ENCODE measurements at places on chromosomes 11 and 22.

- no peak for DNase-seq
Measured at GRCh38 chr22:33063611-33064010, 5.4 kb upstream of the SYN3 start.

GRCh38 chr22:42707496-42707895, 13.2 kb downstream of the A4GALT start:
- no peak for DNase-seq

DNA sequence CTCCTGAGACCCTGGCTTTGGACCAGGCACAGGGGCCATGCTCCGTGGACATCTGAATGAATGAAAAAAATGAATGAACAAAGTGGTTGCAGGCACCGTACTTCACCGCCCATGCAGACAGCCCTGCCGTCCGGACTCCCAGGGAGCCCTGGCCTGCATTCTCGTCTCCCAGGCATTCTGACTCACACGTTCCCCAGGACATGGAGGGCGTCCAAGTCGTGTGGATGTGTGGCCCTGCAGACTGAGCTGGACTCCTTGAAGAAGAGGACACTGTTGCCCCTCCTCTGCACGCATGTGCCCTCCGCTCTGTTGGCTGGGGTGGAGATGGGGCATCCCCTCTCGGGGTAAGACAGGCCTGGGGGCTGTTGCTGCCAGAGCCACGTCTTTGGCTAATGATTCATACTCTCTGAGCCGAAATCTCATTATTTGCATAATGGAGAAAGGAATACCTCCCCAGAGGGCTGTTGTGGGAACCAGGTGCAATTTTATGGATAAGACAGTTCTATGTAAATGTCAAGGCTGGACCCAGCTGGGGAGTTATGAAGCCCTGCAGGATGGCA, 49.7 kb downstream of the RTL6 start:
- DNase-seq: no peak

DNA sequence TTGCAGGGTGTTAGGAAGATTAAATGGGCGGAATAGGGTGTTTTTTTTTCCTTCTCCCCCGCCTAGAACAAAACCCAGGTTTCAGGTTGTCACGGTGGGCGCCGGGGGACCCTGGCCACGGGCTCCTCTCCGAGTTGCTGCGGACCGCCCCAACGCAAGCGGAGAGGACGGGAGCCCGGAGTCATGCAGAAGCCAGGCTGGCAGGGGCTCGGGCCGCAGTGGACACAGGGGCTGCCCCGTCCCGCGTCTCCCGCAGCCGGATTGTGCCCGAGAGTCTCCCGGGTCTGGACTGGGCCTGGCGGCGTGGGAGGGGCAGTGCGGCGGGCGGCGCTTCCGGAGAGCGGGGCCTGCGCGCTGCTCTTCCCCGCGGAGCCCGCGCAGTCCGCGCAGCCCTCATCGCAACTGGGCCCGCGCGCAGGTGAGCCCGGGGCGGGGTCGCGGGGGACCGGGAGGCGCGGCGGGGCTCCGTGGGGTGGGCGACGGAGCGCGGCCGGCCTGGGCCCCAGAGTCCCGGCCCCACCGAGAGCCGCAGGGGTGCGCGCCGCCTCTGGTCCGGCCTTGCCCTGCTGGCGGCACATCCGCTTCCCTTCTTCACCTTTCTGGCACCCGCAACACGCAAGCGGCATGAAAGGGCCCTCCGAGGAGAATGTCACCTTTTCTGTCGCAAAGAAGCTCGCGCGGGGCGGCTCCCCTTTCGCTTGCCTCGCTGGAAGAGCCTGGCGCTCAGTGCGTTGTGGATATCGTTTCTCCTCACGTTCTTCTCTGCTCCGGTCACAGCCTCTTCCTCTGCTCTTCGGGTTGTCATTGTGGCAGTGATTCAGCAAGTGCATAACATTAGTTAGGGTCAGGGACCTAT, at the start of gene TIRAP:
TIRAP (plus strand) TSS at position 358 of the 856 bp plus-strand sequence. CDS start 7,802 bp downstream, outside the sequence.
- peak; percentile 74 for DNase-seq

DNA sequence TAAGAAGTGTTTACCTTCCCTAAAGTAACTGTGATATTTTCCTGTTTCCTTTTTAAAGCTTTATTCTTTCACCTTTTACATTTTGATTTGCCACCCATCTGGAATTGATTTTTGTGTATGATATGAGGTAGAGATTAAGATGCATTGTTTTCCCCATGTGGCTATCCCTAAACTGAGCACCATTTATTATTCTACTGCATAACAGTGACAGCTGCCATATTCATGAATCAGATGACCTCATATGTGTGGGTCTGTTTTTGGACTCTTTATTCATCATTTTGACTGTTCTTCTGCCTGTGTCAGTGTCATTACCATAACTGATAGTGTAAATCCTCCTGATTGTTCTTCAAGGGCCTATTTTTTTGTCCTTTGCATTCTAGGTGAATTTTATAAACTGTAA, 50.8 kb downstream of the HIPK3 start:
- DNase-seq: no peak

GRCh38 chr22:31800065-31800464, 46.2 kb downstream of the DEPDC5 start:
- DNase-seq: no peak

All from GM13977 (cell line).